RWPE1 (cell line): ENCODE measurements at places on chromosomes 3 and 15.

GRCh38 chr3:54374214-54374852, 252.0 kb downstream of the CACNA2D3 start:
- peak; percentile 3 for DNase-seq

DNA sequence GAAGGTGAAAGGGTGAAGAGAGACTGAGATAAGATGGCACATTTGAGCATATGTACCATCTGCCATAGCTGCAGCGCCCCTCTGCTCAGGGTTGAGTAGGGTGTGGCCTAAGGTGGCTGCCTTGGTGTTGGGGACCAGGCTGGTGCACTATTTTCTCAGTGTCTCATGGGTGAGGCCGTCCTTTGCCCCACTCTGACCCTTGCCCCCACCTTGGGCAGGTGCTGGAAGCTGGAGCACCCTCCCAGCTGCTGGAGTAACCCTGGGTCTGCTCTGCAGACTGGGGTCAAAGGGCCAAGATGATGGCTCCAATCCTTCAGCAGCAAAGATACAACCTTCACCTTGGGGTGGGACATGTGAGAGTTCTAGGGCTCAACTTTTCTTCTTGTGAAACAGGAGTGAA, 69.2 kb downstream of the DAPK2 start:
- no peak for DNase-seq

- peak; percentile 57 for DNase-seq
Observed at GRCh38 chr3:124995460-124995994, 60.3 kb downstream of the HEG1 start.

DNA sequence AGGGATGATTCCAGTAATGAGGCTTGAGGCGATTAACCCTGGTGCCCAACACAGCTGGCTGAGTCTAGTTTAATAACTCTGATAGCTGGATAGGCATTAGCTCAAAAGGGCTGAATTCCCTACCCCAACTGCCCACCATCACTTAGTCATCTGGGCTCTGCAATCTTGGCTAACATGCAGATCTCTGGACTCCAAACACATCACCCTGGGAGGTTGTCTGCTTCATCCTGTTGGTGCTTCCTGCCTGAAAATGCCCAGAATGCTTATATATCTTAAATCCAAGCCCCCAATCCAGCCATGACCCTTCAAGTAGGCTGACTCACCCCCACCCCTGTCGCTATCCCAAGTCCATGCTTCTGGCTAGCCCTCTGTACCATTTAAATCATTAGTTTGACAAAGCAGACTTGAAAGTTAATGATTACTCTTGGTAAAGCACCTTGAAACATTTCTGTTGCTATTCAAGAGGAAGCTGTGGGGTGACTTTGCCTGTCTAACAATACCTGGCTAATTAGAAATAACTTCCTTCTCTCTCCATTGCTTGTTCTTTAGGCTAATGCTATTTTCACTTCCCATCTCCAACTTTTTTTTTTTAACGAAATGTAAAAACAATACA, 107.0 kb upstream of the RORA start:
- DNase-seq = no peak

DNA sequence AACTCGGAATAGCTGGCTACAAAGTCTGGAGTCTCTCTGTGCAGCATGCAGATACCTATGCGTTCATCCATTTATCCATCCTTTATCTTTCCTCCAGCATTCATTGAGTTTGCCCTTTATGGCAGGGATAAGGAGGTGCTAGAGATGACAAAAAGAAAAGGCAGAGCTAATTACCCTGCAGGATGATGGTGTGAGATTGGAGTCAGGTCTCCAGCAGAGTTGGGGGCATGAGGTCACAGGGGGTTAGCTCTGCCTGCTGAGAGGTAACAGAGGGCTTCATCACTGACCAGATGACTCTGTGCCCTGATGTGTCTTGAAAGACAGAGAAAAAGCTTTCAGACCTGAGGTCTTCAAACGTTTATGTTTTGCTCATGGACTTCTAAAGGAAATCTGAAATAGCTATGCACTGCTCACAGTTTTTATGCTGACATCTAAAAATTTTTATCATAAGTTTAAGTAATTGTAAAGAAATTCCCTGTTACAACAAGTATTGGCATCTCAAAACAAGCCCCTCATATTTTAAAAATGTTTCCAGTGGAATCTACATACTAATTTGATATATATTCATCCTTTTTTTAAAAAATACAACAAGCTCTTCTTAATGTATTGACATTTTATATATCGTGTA, 132.3 kb upstream of the ANKRD28 start:
- no peak for DNase-seq

- DNase-seq = no peak
Observed at GRCh38 chr15:61731099-61731498, 329.1 kb downstream of the VPS13C start.

DNA sequence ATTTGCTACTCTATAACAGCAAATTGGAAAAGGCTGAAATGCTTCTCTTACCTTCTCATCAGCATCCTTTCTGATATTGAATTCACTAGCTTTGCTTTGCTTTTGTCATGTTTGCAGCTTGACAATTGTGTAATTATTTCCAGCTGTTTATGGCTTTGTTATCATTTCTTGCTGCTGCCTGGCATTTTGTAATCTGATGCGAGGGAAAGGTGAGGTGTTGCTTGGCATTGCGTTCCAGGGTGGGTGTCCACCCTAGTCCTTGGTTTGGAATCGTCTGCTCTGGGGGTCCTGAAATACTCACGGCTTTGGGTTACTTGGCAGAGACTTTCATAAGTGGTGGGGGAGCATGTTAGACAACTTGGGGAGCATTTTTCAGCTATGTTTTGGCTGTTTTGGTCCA, 2.9 kb downstream of the CACNA2D3 start:
- no peak for DNase-seq

DNA sequence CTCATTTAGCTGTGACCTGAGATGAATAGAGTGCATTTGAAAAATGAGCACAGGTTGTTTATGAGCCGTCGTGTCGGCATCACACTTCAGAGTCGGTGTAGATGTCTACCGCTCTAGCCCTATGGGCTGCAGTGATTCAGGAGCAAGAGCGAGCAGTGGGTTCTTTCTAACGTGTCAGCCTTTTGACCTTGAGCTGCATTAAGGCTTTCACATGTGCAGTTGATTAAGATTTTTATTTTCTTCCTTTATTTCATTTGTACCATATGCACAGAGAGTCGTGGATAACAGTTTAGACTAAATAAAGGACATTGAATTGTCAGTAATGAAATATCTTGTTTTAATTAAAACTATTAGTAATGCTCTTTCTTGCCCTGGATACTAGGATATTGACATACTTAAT, 368.2 kb downstream of the PTPRG start:
- no peak for DNase-seq

- DNase-seq = peak; percentile 83
Observed at GRCh38 chr15:64246364-64247189, 83.8 kb upstream of the PPIB start.

GRCh38 chr3:50572158-50572557, 2.8 kb downstream of the HEMK1 start:
- DNase-seq = peak; percentile 35

GRCh38 chr3:128436214-128436613, 30.5 kb downstream of the DNAJB8 start:
- DNase-seq = no peak

GRCh38 chr3:111750278-111750884, 108.7 kb upstream of the PHLDB2 start:
- DNase-seq = peak; percentile 59

GRCh38 chr15:101641129-101641764, 10.9 kb downstream of the TM2D3 start:
- DNase-seq = peak; percentile 53

- no peak for DNase-seq
Observed at GRCh38 chr3:187798531-187799530, 53.6 kb upstream of the BCL6 start.

GRCh38 chr3:194906229-194906629, 220.5 kb downstream of the FAM43A start:
- DNase-seq = no peak

GRCh38 chr3:9280451-9281219, 31.2 kb upstream of the SRGAP3 start:
- DNase-seq = no peak

DNA sequence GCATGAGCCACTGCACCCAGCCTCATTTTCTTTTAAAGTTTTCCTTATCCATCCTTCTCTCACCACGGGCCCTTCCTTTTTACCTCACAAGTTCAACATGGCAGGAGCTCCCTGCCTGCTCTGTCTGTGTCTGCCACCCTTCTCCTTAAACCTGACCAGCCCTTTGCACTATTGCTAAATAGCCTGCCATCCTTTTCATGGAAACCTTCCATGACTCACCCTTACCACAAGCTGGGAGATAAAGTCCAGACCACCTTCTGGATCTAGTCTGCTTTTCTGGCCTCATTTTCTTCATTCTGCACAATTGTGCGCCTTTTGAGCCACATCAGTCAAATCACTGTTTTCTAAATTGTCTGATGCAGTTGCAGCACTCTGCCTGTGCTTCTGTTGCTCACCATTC, 8.9 kb downstream of the PARP14 start:
- DNase-seq = no peak

DNA sequence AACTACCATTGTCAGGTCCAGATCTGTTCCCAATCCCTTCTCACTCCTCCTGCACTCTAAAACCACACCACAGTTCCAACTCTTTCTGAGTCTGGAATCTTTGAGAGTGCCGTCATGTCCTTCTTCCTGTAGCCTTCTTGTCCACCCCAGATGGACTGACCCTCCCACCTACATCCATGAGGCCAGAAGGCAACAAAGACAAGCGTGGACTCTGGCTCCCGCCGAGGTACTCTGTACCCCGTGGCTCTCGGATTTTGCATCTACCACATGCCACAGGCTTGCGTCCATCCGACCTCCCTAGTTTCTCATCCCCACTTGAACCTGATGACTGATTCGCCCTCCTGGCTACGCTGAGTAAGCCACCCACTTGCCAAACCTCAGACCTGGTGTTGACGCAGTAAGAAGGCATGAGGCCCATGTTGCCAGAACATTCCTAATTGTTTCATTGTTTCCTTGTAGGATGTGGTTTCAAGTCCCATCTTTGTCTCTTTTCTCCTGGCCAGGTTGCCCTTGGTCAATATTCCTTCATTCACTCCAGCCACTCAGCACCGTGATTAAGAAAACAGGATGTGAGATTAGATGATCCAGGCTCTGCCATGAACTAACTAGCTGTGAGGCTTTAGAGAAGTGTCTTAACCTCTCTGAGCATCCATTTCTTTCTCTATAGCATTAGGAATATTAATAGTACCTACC, 1.1 kb upstream of the ZBTB38 start:
- peak; percentile 83 for DNase-seq

DNA sequence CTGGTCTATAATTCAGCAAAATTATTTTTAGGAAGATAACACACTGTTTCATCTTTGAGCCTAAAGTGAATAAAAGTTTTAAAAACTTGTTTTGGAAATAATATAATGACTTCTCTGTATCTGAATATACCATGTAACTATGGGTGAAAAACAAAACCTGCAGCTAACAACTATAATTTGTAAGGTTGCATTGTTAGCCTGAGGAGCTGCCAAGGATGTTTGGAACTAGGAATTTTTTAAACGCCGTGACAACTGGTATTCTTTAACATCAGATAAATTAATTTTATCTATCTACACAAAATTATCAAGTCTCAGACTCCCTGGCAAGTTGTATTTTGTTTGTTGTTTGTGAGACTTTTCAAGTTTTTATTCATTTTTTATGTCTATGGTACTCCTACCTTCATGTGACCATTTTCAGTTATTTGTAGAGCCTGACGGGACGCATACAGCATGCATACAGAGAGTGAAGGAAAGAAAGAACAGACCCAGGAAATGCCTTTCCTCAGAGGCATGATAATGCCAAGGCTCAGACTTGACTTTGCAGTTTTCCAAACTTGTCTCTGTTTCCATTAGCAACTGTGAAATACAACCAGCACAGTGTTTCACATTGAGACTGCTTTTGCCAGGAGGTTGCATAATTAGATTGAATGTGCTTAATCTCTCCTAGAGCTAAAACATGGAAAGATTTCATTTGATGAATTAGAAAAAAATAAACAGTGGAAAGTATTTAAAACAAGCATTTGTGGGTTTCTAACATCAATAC, 60.8 kb upstream of the ARHGEF26 start:
- DNase-seq = peak; percentile 11

DNA sequence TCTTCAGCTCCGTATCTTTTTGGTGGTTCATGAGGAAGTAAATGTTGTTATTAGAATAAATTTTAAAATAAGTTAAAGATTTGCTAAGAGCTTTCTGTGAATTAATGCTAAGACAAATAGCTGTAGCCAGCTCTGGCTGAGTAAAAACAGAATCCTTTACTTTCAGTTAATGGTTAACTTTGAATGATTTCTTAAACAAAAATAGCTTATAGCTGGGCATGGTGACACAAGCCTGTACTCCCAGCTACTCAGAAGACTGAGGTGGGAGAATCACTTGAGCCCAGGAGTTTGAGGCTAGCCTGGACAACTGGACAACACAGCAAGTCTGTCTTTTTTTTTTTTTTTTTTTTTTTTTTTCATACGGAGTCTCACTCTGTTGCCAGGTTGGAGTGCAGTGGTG, 25.0 kb downstream of the TCAIM start:
- no peak for DNase-seq

GRCh38 chr3:36741285-36741684, 23.1 kb downstream of the DCLK3 start:
- no peak for DNase-seq

DNA sequence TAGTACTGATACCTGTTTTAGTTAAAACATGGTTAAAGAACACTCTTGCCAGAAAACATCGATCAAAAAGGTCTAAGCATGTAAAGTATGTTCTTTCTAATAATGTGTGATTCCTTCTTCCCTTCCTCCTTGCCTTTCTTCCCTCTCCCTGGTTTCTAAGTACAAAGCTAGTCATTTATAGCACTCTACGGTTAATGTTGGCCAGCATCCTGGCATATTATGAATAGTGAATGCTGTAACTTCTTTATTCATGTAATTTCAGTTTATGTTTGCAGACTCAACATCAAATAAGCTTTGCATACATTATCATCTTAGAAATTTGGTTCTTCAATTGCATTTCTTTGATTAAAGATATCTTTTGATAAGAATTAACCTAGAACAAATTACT, 27.1 kb downstream of the P2RY12 start:
- DNase-seq = no peak

DNA sequence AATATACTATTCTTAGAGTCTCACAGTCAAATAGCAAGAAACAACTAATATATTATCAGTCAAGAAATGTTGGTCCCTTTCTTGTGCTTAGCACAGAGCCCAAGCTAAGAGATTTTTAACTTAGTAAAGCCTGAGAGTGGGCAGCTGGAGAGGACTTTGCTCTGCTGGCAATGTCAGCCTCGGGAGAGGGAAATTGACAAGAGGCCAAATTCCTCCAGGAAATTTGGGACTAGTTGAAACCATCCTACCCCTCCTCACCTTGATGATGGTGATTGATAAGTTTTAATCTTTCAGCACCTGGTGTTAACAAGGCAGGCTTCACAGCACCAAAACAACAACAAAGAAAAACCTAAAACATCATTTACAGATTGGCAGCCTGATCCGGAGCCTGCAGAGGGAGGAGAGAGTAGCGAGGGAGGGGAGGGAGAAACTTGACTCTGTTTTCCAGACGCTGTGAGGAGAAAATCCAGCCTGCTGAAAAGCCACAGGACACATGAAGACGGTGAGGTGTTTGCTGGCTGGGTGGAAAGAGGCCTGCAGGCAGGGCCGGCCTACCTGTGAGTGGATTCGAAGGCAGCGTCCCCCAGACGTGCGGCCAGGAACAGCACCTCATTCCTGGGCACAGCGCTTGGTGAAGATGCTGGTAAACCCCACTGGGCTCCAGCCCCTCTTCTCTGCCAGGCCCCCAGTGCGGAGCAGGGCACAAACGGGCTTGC, 150.9 kb downstream of the LRRC28 start:
- DNase-seq = no peak
